Retinal pigment epithelial cell (primary cell): ENCODE measurements at places on chromosomes 3 and 15.

DNA sequence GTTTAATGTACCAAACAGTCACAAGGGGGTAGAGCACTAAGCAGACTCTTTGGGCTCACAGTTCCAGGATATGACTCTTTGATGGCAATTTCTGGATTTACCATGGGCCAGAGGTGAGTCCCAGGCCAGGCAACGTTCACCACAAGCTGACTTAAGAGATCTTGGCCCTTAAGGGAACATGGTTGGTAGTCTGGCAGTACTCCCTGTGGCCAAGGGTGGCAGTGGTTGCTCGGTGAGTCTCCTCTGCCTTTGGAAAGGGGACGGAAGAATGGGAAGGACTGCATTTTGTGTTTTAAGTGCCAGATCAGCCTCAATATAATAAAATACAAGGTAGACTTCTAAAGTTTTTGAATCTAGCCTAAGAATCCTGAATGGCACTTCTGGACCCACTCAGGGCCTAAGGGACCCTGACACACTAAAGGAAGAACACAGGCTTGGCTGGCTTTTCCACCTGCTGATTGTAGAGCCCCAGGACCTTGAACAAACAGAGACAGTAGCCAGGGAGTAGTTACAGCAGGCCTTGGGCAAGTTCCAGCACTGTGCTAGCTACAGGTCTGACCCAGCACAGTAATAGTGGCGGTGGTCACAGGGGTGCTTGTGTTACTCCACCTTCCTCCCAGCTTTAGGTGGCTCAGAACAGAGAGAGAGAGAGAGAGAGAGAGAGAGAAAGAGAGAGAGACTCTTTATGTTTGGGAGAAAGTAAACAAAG, 730.7 kb upstream of the ALCAM start:
- no peak for DNase-seq

- no peak for DNase-seq
Measured at GRCh38 chr3:149382518-149382917, 5.1 kb upstream of the TM4SF1 start.

DNA sequence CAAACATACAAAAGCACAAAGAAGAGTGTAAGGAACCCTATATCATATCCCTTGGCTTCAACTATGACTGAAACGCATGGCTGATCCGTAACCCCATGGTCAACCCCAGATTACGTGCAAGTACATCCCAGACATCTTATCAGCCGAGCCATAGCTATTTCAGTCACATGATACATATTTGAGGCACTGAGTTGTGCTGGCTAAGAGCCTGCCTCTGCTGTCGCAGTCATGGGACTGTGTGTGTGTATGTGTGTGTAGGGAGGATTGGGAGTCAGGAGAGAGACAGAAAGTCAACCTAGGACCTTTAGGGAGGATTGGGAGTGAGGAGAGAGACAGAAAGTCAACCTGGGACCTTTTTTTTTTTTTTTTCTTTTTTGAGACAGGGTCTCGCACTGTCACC, 8.4 kb downstream of the ST6GAL1 start:
- DNase-seq, result peak; percentile 96

DNA sequence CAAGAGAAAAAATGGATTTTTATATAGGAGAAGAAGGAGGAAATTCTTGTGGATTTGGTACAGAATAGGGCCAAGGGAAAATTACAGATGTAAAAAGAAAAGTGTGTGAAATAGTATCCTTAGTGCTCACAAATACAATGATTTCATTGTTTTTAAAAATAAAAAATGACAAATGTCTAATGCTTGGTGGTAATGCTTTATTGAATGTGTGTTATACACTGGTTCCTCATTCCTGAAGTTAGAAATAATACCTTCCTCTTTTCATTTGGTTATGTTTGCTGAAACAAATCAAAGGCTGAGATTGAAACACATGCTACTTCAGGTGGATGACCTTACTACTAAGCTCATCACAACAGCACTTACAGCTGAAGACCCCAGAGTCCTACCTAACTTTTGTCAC, 37.7 kb upstream of the CCR2 start:
- DNase-seq, result no peak

GRCh38 chr3:132679911-132680310, 19.8 kb downstream of the UBA5 start:
- DNase-seq, result no peak
